ENCODE measurements at places on chromosomes 3 and 15.
A peak's percentile ranks its signal among the peaks of the same experiment; 100 is the strongest.

- no peak for DNase-seq
Measured at GRCh38 chr3:5974630-5975322, 787.3 kb downstream of the EDEM1 start.

DNA sequence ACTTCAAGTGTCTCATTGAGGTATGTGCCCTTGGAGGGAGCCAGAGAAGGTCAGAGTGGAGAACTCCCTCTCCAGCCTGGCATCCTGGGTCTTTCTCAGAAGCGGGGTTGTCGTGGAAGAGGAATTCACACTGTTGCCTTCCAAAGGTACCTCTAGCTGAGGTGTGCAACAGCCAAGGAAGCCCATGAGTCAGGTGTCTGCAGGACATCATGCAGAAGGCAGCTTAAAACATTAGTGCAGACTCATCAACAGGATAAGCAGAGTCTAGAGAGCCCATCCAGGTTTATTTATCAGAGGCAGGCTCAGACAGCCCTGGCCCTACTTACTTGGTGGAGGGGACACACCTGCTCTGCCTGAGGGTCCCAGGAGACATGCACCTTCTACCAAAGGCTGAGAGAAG lies 95.6 kb upstream of the TPM1 start:
- DNase-seq = no peak

DNA sequence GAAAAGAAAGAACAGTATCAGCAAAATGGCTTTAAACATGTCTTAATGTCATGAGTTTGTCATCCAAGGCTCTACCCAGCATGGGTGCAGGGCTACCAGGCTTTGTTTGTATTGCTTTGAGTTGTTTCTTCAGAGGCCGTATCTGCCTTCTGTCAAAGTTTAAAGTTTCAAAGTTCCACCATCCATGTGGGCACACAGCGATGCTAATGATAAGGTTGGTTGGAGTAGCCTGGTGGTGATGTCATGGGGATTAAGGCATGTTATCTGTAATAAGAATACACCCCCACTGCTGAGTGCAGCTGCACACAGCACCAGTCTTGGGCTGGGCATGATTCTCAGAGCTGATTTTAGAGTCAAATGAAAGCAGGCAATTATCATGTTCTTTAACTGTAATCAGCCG lies 72.0 kb upstream of the LRTM1 start:
- no peak for DNase-seq

- no peak for DNase-seq
Measured at GRCh38 chr15:61011576-61012336, 217.3 kb downstream of the RORA start.

GRCh38 chr3:50585919-50586762 lies 16.8 kb downstream of the HEMK1 start:
- DNase-seq = no peak

DNA sequence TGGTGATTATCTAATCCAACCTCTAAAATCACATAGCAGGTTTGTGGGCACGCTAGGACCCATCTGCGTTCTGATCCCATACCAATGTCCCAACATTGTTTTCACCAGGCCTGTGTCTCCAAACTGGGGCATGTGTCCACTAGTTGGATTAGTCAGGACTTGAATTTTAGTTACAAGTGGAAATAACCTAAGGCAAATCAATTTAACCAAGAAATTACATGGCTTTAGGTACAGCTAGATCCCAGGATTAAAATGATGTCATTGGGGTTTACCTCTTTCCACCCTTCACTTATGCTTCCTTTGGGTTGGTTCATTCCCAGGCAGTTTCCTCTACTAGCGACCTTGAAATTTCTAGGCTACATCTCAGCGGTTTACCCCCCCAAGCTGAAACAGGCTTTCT lies 47.2 kb upstream of the PXYLP1 start:
- no peak for DNase-seq

GRCh38 chr3:167843481-167843880 lies 108.0 kb downstream of the SERPINI1 start:
- no peak for DNase-seq

DNA sequence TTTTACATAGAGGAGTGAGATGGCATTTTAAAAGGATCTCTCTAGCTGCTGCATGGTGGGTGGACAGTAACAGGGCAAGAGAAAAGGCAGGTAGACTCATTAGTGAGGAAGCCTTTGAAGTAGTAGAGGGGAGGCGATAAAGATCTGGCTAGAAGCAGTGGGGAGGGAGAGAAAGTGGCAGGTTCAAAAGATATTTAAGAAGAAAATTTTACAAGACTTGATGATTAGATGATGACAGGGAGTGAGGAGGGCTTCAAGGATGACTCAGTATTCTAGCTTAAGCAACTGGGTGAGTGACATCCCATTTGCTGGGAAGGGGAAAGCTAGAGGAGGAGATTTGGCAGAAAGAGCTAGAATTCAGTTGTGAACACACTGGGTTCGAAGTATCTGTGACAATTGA lies 3.8 kb upstream of the BRPF1 start:
- DNase-seq = no peak

GRCh38 chr3:45684327-45684892 lies 4.8 kb upstream of the SACM1L start:
- DNase-seq = no peak

DNA sequence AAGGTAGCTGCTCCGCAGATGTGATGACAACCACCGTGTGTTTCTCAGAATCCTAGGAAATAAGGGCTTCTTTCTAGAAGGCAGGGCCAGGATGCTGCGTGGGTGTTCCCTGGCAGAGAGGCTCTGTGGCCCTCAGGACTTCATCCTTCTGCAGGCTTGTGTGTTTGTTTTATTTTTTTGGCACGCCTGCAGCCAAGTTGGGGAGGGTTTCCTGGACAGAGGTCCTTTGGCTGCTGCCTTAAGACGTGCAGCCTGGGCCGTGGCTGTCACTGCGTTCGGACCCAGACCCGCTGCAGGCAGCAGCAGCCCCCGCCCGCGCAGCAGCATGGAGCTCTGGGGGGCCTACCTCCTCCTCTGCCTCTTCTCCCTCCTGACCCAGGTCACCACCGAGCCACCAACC lies at the start of gene CLEC3B:
CLEC3B (plus strand) TSS at position 266 of the 400 bp plus-strand sequence; CDS start at position 326, 60 bp downstream.
- no peak for DNase-seq

DNA sequence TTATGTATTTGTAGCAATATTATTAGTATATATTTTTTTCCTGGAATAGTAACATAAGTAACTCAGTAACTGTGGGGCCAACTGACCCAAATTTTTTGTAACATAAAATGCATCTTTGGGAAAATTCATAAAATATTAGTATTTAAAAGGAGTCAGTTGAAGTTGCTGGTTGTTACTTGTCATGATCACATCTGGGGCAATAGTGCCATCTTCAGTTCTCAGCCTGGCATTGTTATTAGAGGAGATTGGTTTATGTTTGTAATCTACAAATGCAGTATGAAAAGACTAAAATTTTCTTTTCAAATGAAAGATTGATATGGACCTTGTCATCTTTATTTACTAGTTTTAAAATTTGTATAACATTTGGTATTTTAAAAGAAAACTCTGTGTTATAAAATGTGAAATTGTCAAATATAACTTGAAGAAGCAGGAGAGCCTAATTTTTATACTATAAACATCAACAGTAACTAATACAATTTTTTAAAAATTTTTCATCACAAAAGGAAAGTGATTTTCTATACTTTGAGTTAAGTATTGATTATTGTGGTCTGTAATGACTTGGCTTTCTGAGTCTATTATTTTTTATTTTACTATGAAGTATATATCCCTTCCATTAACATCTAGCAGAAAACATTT lies 38.8 kb upstream of the MLF1 start:
- no peak for DNase-seq

- no peak for DNase-seq
Measured at GRCh38 chr15:81321667-81322066, 2.3 kb downstream of the STARD5 start.

GRCh38 chr3:52070724-52071621 lies 14.6 kb upstream of the DUSP7 start:
- DNase-seq = no peak

DNA sequence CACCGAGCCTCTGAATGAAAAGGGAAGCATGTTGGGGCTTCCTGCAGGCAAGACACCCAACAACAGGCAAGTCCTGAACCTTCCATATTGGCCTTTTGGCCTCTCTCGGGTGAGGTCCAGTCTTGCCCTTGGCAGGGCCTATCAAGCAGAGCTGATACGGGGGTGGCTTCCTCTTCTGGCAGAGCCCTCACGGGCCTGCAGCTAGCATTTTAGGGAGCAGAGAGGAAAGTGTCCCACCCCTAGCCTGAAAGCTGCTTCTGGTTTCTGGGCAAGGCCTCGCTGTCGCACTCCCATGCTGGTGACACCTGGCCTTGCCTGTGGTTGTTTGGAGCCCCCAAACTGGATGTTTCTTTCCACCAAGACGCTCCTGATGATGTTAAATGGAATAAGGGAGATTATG lies 31.8 kb upstream of the CTSH start:
- no peak for DNase-seq

GRCh38 chr15:96102631-96103030 lies 227.9 kb upstream of the NR2F2 start:
- no peak for DNase-seq

DNA sequence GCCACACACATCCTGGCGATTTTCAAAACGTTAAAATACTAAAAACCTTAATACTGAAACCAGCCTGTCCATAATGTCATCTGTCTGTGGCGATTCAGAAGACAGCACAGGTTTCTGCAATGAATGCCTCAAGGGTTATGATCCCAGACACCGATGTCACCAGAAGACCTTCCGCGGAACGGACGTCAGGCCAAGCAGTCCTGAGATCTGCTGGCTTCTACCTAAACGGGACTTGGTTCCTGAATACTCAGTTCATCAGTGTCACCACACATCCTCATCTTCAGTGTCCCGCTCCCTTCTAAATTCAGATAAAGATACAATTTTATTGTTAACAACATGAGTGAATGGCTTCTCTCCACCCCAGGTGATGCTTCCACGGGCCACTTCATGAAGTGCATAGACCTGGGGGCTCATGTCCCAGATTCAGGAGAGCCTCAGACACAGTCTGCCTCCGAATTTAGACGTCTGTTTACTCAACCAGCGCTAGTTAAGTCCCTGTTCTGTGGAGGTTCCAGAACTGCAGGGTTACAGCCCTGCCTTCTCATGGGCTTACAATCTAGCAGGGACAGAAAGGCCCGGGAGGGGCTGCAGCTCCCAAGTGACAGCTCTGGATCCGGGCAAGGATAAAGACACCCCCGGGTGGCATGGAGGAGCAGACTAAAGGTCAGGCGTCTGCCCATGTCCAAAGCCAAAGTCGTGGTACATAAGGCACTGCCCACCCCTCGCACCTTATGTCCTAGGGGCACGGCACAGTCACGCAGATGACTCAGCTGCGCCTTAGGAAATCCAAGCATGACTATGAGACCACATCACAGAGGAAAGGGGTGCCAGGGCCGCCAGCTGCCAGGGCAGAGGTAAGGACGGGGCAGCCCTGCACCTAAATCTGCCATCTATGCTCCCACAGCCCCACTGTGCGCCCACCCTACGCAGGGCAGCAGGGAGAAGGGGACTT lies 75.9 kb downstream of the VGLL4 start:
- DNase-seq = no peak

GRCh38 chr3:17340261-17340660 lies 402.2 kb downstream of the TBC1D5 start:
- DNase-seq = no peak

DNA sequence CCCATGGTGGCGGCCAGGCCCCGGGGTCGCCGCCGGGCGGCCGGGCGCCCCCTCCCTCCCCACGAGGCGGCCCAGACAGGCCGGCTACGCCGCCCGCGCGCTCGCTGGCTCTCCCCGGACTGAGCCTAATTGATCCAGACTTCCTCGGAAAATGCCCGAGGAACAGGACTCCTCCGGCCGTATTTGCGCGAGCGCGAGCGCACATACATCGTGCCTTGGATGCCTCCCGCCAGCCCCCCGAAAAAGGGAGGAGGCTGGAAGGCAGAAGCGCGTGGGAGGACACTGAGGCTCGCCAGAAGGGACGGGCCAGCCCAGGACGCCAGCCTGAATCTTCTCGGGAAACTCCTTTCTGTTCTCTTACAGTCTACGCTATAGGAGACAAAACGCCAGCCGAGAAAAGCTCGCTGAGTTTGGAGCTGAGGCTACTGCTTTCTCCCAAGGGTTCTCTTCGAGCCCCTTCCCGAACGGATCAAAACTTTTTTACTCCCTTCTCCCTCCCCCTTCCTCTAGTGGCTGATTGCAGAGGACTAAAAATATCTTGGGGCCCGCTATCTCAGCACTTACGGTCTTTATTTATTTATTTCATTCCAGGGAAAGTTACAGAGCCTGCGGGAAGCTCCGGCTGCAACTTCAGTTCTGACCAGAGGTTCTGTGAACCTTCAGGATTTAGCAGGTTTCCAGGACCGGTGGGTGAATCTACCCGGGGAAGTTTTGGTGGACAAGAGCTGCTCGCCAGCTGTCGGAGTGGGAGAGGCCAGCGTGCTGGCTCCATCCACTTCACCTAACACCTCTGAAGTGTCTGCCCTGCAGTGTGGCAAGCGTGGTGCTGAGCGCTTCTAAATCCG lies at the start of gene PDZRN3:
PDZRN3 (minus strand) TSS at position 121 of the 845 bp plus-strand sequence.
- DNase-seq = no peak

DNA sequence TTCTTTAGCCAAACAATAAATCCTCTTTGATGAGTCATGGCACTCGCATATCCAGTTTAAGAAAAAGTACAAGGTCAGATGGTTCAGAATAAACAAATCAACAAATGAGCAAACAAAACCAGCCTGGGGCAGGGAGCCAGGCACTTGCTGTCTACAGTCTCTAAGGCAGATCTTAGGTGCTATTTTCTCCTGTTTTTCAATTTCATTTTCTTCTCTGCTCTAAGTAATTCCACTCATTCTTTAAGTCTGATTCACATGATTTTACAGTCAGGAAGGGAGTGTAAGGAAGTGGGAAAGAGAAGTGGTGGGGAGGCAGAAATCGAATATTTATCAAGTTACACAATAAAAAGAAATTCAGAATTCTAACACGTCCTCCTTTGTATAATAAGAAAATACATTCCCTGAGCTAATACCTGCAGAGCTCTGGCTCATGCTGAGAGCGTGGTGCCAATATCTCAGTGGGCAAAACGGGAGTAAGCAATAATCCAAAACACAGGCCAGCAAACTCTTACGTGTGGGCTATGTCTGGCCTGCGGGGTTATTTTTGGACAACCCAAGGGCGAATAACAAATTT lies 298.6 kb downstream of the ADAMTS17 start:
- no peak for DNase-seq

DNA sequence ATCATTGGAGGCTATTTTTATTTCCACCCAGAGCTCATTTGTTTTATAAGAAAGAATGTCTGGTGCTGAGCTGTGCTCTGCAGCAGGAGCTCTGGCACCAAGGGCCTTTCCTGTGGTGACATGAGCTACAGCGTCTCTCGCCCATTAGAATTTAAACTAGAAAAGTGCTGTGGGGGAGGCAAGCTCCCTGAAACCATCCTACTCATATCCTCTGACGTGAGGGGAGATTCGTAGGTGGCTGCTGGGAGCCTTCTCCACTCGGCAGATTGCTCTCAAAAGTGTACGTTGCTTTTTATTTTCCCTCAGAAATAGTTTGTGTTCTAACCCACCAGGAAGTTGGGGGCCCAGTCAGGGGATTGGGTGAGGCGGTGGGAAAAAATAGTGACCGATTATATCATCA lies 76.3 kb upstream of the ARHGEF3 start:
- peak; percentile 28 for DNase-seq
